ENCODE measurements at places on chromosomes 16 and 17. TPM values are rescaled to one million over a fixed set of nuclear protein-coding genes. Genes with fewer than 3 reads are reported as not detected.

The TP53TG3F gene
- total RNA-seq: not detected

The MT1M gene
- total RNA-seq: 5.4 TPM

The ITGAD gene
- total RNA-seq: not detected

The ABCC11 gene
- total RNA-seq: not detected

The PIPOX gene
- 1.00 TPM for total RNA-seq

The EFCAB5 gene
- not detected for total RNA-seq

The CHD9 gene
- total RNA-seq: 39.5 TPM

The ACSM3 gene
- total RNA-seq: 8.7 TPM

The BRICD5 gene
- total RNA-seq: 11.3 TPM

The ZNF267 gene
- 4.4 TPM for total RNA-seq

The UTP4 gene
- total RNA-seq: 24.1 TPM

The C16orf95 gene
- 2.1 TPM for total RNA-seq

The PLK1 gene
- total RNA-seq: 1.2 TPM

The FOXF1 gene
- 0.11 TPM for total RNA-seq

The HBA2 gene
- total RNA-seq: 64.7 TPM

The TIGD7 gene
- 9.4 TPM for total RNA-seq

The DNAAF1 gene
- total RNA-seq: not detected

The SULT1A1 gene
- total RNA-seq: 13.1 TPM

The ANKRD40CL gene
- not detected for total RNA-seq

The SP6 gene
- 0.08 TPM for total RNA-seq

DNA sequence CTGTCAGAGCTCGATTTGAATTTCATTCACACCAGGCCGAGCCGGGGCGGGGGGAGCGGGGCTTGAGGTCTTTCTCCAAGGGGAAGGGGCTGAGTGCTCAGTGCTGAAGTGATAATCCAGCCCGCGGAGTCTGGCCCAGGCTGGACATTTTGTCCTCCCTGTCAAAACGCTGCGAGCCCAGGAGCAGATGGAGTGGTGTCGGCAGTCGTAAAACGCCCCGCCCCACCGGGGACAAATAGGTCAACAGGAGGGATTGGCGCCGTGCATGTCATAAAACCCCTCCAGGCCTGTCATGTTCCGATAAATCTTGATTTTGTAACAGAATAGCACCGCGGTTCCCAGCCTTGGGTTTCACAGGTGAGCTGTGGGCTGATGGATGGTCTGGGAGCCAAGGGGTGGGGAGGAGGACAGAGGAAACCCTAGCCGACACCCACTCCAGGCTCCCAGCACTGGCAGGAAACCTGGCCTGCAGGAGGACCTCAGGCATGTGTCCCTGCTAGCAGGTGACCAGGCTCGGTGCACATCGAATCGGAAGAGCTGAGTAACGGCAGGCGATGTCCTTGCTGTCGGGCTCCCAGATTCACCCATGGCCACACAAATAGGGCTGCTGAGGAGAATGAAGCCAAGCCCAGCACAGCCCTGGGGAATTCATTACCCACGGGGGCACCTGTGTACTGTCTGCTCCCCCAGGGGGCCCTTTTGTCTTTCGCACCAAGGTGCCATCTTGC lies 341.4 kb downstream of the FOXL1 start:
- no peak for DNase-seq

- DNase-seq: no peak
Observed at GRCh38 chr17:7982666-7983065, 19.7 kb upstream of the GUCY2D start.

DNA sequence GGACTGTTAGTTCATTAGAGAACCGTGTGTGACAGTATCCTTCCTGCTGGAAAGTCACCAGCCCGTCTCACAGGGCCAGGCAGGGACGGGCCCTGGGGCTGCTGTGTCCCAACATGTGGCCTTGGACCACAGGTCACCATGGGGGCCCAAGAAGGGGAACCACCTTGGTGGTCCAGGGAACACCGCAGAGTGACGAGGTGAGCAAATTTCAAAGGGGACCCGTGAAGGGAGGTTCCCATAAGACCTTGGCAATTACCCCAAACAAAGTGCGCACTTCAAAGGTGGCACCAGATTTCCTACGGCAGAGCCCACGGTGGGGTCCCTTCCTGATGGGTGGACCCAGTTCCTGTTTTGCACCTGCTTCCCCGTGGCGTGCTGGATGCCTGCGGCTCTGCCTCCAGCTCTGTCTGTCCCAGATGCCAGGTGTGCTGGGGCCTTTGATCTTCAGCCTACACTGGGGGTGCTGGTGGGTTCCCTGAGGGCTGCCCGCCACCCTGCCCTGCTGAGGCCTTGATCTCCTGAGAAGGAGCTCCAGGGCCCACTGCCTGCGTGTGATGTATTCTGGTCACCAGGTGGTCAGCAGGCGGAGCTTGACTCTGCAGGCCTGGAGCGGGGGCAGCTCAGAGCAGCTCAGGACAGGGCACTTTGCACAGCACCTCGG lies 27.0 kb downstream of the SLC7A5 start:
- no peak for DNase-seq

- peak; percentile 56 for DNase-seq
Observed at GRCh38 chr17:10073941-10074340, 124.5 kb downstream of the GAS7 start.

- DNase-seq: no peak
Observed at GRCh38 chr16:27853101-27853500, 210.4 kb downstream of the GSG1L start.

DNA sequence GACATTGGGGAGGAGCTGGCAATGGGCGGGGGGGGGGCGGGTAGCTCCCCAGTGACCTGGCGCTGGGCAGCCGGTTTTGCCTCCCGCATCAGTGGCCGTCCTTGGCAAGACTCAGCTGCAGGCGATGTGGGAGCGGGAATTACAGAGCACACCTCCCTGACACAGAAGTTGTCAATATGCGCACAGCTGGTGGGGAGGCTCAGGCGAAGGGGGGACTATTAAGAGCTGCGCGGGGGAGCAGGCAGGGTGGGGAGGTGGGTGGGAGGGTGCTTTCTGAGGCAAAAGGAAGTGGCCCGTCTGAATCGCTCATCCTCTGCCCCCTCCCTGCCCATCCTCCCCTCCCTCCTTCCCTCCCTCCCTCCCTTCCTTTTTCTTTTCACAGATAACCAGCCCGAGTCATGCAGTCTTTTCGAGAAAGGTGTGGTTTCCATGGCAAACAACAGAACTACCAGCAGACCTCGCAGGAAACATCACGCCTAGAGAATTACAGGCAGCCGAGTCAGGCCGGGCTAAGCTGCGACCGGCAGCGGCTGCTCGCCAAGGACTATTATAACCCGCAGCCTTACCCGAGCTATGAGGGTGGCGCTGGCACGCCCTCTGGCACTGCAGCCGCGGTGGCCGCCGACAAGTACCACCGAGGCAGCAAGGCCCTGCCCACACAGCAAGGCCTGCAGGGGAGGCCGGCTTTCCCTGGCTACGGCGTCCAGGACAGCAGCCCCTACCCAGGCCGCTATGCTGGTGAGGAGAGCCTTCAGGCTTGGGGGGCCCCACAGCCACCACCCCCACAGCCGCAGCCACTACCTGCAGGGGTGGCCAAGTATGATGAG lies 44.0 kb downstream of the SREBF1 start:
- DNase-seq: peak; percentile 75

GRCh38 chr17:29826114-29826692 lies 103.8 kb downstream of the SSH2 start:
- no peak for DNase-seq

GRCh38 chr17:44348234-44348987 lies 3.3 kb downstream of the GRN start:
- DNase-seq: no peak

- DNase-seq: no peak
Observed at GRCh38 chr17:2181897-2182448, 121.6 kb downstream of the SMG6 start.

- no peak for DNase-seq
Observed at GRCh38 chr16:22397464-22397863, 23.0 kb upstream of the CDR2 start.

GRCh38 chr17:17722081-17722905 lies 41.0 kb downstream of the RAI1 start:
- DNase-seq: no peak

- DNase-seq: no peak
Observed at GRCh38 chr17:67090341-67090740, 46.0 kb downstream of the CACNG1 start.

GRCh38 chr17:58060596-58061191 lies 22.5 kb upstream of the DYNLL2 start:
- DNase-seq: peak; percentile 82

DNA sequence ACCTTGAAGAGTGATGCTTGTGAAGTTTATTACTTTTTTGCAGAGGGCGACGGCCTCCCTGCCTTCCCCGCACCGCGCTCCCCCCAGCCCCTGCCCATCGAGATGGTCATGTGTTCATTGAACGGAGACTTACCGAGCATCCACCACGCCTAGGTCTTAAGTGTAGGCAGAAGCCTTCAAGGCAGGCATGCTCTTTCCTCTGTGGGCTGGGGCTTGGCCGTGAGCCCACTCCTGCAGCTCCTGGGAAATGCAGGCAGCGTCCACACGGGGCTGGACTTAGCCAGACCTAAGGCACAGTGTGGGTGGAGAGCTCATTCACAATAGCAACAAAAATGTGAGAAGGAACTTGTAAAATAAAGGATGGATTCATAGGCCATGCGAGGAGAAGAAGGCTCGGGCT lies 19.2 kb downstream of the RNF213 start:
- DNase-seq: peak; percentile 84

- no peak for DNase-seq
Observed at GRCh38 chr16:21656795-21657768, 4.7 kb upstream of the IGSF6 start.

- DNase-seq: peak; percentile 93
Observed at GRCh38 chr17:7589204-7589868, 558 bp downstream of the SOX15 start.

DNA sequence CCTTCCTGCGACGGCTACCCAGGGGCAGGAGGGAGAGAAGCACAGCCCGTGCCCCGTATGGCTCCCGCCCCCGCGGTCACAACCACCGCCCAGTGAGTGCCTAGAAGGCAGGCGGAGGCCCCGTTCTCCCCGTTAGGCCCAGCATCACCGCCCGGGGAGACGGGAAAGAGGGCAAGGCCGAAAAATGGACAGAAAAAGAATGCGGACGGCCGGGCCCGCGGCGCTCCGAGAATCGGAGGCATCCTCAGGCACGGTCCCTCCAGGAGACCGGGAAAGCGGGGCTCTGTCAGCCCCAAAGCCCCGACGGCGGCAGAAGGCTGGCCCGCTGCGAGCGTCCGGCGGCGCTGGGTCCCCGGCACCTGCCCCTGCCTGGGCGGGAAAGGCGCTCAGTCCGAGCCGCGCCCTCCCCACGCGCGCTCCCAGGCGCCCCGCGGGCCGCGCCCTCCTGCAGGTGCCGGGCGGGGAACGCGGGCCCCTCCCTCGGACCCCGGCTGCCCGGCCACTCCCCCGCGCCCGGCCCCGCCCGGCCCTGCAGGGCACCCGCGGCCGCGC lies 407 bp downstream of the MCRIP1 start:
- no peak for DNase-seq

GRCh38 chr17:42508426-42509165 lies 27.4 kb upstream of the NAGLU start:
- DNase-seq: no peak

GRCh38 chr16:10578474-10579316 lies 1.7 kb downstream of the EMP2 start:
- peak; percentile 61 for DNase-seq

DNA sequence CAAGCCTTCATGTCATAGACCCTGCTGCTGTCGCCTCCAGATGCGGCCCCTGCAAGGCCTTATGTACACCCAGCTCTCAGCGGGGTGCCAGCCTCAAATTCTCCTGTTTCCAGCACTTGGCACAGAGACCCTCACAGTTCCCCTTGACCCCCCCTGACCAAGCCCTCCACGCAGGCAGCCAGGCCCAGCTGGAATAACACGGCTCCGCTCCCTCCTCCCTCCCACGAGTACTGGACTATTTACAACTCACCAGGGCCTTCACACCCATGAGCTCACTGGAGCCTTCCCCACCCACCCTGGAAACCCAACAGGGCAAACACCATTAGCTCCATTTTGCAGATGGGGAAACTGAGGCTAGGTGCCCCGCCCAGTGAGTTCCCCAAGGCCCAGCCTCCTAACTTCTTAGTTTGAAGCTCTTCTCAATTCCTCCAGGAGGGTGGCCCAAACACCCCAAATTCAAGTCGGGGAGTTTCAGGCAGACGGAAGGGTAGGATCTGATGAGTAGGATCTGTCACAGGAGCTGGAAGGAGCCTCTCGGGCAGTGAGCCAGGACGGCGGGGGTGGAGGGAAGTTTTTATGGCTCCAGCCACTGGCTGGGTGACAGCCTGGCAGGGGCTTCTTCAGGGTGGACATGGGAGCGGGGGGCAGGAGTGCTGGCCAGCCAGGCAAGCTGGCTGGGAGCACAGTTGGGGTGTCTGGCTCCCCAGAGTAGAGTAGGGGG lies 17.5 kb upstream of the DLX4 start:
- no peak for DNase-seq

DNA sequence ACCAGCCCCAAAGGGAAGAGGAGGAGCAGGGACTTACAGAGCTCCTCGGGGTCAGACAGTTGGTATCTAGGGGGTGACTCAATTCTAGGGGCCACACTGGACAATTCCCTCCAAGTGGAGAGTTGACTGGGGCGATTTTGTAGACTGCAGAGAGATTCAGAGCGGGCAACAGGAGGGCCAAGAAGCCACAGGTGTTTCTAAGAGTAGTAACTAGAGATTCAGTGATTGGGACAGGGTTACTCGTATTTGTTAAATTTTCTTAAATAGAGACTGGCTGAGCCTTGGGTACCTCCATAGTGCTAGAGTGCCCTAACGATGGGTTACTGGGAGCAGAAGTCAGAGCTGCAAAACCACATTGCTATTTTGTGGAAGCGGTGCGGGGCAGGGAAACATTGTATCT lies 3.3 kb upstream of the INPP5K start:
- DNase-seq: no peak

DNA sequence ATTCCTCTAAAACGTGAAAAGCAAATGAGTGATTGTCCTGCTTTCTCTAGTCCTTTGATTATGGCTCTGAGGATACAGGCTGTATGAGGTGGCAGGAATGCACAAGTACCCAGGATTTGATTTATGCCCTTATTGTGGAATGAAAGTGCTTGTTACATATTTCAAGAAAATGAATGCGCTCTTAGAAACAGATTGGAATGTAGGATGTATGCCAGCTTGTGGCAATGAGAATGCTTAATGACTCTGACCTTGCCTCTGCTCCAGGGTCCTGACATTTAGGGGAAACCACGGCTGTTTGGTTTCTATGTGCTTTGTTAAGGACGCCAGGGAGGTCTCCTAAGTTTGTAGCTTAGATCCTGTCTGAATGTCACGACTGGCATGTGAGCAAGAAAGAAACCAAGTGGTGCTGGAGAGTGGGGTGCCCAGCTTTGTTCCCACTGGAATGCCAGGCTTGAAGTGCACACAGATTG lies 22.0 kb downstream of the PRCD start:
- DNase-seq: no peak

Data from Right ventricle myocardium superior (tissue), 1 donor.